ENCODE measurements at places on chromosomes 12 and 14.

DNA sequence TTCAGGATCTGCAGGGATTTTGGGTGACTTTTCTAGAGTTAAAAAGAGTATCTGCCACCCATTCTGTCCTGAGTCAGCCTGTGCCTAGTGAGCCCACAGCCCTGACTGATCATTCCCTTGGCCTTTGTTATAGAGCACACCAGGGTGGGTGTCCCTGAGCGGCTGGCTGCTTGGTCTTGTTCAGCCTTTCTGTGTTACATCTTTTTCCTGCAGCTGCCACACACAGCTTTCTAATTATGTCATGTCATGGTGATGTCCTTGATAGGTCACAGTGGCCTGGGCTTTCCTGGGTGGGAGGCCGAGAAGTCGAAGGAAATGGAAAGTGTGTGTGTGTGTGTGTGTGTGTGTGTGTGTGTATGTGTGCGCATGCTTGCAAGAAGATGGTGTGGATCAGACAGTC, 293.2 kb upstream of the CRY1 start:
- DNase-seq: no peak

DNA sequence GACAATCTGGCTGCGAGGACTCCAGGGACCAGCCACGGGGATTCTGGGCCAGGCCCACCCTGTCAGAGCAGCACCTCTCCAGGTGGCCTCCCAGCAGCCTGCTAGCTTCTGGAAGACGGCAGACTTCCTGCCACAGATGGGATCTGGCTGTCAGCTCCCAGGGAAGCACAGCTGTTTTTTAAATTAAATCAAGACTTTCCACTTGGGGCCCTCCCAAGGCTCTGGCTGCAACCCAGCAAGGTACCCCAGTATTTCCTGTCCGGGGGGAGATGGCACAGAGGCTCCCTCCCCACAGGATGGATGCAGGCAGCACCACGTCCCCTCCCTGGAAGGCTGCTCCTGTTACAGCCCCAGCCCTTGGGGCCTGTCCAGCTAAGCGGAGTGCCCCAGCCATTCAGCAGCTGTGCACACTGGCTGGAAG, 56.9 kb downstream of the ACTN1 start:
- DNase-seq: no peak

GRCh38 chr12:27344246-27344645, 11.6 kb downstream of the BMAL2 start:
- no peak for DNase-seq

GRCh38 chr12:121061831-121062230, 22.8 kb upstream of the OASL start:
- DNase-seq: no peak

GRCh38 chr12:65779091-65779642, 45.1 kb upstream of the HMGA2 start:
- DNase-seq: no peak

DNA sequence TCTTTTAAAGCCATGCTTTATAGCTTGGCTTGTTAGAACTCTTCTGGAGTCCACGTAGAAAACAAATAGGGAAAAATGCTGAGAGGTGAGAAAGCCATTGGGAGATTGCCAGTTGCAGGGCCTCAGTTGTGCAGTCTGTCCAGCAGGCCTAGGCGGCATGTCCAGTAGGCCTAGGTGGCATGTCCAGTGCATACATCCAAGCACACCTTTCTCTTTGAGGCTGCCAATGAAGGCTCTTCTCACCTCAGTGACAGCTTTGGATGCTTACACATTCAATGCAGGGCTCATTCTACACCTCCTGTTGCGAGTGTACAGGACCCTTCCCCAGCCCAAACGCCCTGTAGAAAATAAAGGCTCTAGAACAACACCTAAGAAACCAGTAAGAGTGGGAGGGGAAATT, 13.1 kb downstream of the CDK2AP1 start:
- DNase-seq: no peak

GRCh38 chr12:87991483-87991882, 37.7 kb downstream of the C12orf50 start:
- DNase-seq: no peak

DNA sequence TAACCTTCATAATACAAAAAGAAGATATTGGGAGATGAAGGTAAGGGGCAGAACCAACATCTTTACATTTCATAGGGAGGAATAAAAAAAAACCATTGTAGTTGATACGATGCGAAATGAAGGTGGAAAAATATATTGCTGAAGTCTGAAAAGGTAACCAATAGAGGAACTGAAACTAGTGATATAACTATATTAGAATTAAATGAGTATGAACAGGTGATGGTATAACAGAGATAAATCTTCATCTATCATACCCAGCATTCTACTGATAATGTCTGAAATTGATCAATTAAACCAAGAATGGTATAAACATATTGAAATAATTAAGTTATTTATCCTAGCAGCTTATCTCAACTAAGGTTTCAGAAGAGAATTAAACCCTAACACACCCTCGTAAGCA, 332.1 kb downstream of the NELL2 start:
- no peak for DNase-seq

- peak; percentile 1 for DNase-seq
Observed at GRCh38 chr12:22287776-22288621, 46.5 kb downstream of the ST8SIA1 start.

DNA sequence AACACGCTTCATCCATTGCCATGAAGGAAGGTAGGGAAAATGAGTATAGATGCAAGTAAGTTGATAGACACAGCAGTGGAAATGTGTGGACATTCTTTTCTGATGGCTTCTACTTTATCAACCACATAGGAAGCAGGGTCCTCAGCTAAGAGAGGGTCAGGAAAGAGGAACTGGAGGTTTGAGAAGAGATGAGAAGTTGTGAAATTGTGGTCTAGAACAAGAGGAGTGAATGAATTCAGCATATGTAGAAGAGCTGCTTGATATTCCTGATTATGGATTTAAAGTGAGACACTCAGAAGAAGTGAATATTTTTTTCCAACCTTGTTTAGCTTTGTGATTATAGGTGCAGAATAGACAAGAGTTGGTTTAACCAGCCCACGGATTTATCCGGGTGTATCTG, 128.5 kb downstream of the SLC15A5 start:
- no peak for DNase-seq

- no peak for DNase-seq
Observed at GRCh38 chr12:92649511-92650227, 53.1 kb upstream of the PLEKHG7 start.

DNA sequence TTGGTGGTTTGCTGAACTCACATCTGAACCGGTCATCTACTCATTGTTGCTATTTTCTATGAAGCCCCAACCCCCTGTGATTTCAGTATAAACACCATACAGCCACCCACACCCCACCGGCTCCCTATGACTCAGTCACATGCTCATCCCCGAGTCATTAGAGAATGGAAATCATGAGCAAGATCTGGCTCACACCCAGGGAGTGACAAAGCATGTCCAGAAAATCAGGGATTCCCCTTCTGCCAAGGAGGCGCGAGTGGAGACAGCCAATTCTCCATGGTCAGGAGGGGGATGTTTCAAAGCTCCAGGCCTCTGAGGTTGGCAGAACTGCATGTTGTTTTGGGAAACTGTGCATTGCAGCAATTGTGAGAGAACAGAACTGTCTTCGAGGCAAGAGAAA, 657.5 kb upstream of the TBX3 start:
- no peak for DNase-seq

DNA sequence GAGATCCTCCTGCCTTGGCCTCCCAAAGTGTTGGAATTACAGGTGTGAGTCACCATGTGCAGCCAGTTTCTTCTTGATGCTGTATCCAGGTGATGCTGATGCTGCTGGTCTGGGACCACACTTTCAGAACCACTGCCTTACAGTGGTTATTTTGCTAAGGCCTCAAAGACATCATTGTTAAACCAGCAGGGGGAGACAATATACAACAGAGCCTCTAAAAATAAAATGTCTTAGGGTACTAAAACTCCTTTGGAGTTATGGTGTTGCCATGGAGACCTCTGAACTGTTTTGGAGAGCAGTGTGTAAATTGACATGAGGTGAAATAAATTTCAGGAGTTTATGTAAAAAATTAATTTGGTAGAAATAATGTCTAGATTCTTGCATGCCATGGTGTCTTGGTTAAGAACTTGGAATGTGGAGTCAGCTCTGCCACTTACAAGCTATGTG, 1.1 kb upstream of the ARG2 start:
- DNase-seq: no peak

- no peak for DNase-seq
Observed at GRCh38 chr12:45966486-45966885, 23.9 kb downstream of the SCAF11 start.

DNA sequence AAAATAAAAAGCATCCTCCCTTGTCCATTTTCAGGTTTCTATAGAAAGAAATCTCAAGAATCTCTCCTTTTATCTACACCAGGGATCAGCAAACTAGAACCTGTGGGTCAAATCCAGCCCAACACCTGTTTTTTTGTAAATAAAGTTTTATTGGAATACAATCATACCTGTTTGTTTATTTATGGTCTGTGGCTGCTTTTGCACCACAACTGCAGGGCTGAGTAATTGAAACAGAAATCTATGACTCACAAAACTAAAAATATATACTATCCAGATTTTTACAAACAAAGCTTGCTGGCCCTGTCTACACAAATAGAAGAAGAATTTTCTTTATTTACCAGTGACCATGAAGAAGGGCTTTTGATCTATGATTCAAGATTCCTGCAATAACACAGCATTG, 95.1 kb upstream of the COCH start:
- DNase-seq: no peak

GRCh38 chr14:35558680-35559079, 24.7 kb downstream of the INSM2 start:
- DNase-seq: no peak

GRCh38 chr14:97575677-97576076, 778.5 kb downstream of the VRK1 start:
- DNase-seq: no peak

- no peak for DNase-seq
Observed at GRCh38 chr14:94461526-94462218, 9.1 kb upstream of the SERPINA11 start.

DNA sequence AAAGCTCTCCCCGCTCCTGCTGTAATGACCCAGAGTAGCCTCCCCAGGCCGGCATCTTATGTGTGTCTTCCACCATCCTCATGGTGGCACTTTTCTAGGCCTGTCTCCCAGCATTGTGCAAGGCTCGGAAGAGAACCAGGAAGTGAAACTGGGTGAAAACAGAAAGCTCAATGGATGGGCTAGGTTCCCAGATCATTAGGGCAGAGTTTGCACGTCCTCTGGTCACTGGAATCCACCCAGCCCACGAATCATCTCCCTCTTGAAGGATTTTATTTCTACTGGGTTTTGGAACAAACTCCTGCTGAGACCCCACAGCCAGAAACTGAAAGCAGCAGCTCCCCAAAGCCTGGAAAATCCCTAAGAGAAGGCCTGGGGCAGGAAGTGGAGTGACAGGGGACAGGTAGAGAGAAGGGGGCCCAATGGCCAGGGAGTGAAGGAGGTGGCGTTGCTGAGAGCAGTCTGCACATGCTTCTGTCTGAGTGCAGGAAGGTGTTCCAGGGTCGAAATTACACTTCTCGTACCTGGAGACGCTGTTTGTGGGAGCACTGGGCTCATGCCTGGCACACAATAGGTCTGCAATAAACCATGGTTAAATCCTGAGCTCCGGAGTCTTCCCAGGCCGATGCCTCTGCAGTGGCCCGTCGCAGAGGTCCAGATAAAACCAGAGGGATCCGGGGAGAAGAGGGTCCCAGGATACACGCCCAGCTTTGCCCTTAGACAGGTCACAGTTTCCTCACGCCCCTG, 15.6 kb downstream of the ACVRL1 start:
- DNase-seq: no peak

DNA sequence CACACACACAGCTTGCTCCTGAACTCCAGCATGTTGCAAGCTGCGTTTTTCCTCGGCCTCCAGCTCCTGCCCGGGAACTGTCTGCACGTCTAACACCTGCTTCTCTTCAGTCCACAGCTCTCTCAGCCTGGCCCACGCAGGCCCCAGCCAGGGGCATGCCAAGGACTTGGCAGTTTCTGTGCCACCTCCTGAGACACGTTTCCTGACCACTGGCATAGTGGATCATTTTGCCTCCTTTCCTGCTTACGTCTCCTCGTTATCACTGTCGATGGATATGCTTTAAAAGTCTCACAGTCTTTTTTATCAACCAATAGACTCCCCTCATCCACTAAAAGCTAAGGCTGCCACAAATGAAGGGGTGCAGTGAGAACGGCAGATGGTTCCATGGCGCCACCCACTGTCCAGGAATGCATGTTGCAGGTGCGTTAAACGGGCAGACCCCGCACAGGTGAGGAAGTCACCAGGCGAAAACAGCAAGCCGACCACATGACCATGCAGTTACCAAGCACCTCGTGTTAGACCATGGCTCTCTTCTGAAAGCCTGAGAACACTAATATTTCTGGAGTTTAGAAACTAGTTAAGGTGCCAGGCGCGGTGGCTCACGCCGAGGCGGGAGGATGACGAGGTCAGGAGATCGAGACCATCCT, 14.7 kb upstream of the TEAD4 start:
- DNase-seq: peak; percentile 21

DNA sequence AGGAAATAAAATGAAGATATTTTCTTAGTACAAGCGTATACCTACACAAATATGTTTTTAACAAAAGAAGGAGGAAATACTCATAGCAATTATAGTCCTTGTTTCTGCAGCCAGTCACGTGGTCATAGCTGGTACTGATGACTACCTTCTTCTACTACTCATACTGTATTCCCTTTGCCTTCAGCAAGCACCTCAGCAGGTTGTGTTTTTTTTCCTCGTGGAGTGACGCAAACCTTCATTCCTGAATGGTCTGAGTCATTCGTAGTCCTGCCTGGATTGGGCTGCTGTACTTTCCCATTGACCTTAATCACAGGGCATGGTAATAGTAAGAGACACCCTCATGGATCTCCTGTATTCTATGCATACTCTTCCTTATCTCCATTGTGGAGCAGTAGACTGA, 25.7 kb upstream of the SLC16A7 start:
- DNase-seq: no peak

DNA sequence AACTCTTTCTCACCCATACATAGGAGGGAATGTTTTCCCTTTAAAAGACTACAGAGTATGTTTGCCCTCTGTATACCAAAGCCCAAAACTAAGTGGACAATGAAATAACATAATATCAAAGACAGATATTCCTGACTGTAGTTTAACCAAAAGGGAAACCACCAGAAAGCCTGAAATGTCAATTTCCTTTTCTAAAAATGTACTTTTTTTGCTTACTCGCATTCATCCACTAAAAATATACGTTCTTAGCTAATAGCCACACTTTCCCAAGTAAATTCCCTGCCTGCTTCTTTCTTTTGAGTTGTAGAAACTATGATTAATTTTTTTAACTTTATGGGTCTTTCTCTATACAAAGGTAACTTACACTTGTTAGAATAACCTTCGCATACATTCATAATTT, 280.2 kb downstream of the PDZRN4 start:
- no peak for DNase-seq

GRCh38 chr12:52878507-52879393, 26.1 kb downstream of the KRT8 start:
- DNase-seq: no peak

- DNase-seq: no peak
Observed at GRCh38 chr12:41802803-41803202, 341.9 kb downstream of the GXYLT1 start.

- DNase-seq: no peak
Observed at GRCh38 chr12:2389079-2389790, 336.4 kb downstream of the CACNA1C start.

GRCh38 chr12:6322969-6323339, 12.5 kb downstream of the PLEKHG6 start:
- no peak for DNase-seq
